PC-9 (cell line): ENCODE measurements at places on chromosomes 2 and 18. TPM values are rescaled to one million over a fixed set of nuclear protein-coding genes. Genes with fewer than 3 reads are reported as not detected.

MAIP1 gene
- total RNA-seq = 17.2 and 23.5 TPM in 2 replicates

ELOA2 gene
- not detected in 2 replicates for total RNA-seq

WDR33 gene
- total RNA-seq = 53.7 and 59.3 TPM in 2 replicates

DSG1 gene
- total RNA-seq = not detected in 2 replicates

SLC4A5 gene
- total RNA-seq = 1.2 TPM in 1 of 2 replicates, not detected in the other

GRCh38 chr2:112821142-112821541 is 15.4 kb downstream of the IL1B start:
- H3K27ac ChIP-seq = no peak overlapping the region
- no peak overlapping the region for H3K4me3 ChIP-seq
- H3K36me3 ChIP-seq = no peaks in the 10 kb centered on the region
- H3K4me1 ChIP-seq = peaks cover 6% of the 10 kb centered on the region; the same call in 1 of the 2 replicates
- no peaks in the 10 kb centered on the region for H3K27me3 ChIP-seq
- no peak for DNase-seq

DNA sequence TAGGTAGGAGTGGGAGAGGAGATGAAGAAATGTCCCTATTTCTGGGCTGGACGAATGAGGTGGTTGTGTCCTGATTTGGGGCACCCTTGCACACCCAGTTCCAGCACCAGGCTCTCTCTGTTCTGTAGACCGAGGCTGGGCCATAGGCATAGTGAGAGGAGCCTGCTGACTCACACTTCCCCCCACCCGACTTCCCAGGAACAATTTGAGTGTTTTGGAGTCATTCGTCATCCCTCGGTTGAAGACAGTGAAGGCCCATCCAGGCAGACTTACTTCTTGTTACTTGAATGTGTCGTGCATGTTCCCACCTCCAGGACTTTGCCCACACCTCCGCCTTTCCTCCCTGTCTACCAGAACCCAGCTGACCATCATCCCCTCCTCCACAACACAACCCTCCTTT is 179.1 kb downstream of the HAUS1 start:
- no peaks in the 10 kb centered on the region for H3K27me3 ChIP-seq
- H3K27ac ChIP-seq = peak overlapping the region; percentile 42
- H3K4me3 ChIP-seq = no peak overlapping the region
- peaks cover 33% of the 10 kb centered on the region for H3K4me1 ChIP-seq
- no peaks in the 10 kb centered on the region for H3K36me3 ChIP-seq

DNA sequence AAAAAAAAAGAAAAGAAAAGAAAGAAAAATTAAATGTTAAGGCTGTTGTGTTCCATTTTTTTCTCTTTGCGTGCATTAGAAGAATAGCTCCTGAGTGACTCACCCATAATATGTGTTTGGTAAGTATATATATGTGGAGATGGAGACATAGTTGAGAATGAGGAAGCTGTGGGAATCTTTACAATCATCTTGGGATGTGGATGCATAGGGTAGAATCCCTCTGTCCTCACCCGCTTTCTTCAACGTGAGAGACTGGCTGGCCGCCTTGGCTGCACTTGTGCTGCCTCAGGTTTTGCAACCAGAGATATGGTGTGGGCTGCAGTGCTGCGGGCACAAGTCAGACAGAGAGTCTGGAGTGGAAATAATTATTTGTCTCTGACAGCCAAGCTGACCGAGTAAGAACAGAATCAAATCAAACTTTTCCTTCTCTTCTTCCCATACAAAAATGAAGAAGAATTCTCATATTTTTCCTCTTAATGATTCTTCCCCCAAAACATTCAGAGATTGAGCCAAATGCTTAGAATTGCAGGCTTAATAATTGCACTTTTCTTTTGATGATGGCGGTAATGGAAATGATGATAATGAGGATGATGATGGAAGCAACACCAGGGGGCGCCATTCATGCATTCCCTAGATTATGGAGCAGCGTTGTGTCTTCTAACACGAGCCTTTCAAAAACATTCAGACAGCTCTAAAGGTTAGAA is 48.5 kb downstream of the SERPINB7 start:
- H3K4me3 ChIP-seq = no peak overlapping the region
- H3K27ac ChIP-seq = no peak overlapping the region
- H3K27me3 ChIP-seq = no peaks in the 10 kb centered on the region
- no peaks in the 10 kb centered on the region for H3K4me1 ChIP-seq

DNA sequence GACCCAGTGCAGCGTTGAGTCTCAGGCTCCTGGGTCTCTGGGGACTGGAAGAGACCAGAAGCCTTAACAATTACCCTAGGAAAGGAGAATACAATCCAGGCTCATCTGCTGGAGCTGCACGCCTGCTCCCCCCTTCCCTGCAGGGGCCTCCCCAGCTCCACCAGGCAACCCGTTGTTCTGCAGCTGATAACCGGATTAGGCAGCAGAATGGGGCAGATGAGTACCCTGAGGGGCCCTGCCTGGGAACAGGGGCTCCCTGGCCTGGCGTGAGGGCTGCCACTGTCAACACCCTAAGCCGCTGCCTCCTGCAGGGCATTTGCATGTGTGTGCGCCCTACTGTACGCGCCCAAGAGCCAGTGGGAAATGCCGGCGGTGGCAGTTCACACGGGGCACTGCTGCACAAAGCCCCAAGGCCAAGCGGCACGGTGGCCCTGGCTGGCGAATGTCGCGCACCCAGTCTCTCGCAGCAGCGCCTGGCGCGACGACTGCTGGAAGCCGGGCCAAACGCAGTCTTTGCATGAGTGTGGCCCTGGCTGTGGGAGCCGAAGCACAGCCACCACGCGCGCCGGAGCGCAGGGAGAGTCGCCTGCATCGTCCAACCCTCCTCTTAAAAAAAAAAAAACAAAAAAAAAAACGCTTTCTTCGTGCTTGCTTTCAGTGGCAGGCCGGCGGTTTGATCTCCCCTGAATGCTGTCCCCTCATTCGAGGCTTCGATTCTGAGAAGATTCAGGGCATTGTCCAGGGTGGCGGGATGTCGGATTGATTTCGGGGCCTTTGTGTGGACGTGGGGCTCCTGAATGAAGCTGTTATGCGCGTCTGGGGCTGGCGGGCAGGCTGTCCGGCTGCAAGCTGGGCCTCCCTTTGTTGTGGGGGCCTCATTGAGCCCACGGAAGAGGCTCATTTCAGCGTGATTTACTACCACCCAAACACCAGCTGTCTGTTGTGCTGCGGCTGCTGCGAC is 63.8 kb downstream of the SETBP1 start:
- H3K36me3 ChIP-seq = no peaks in the 10 kb centered on the region
- peaks cover 15% of the 10 kb centered on the region for H3K4me1 ChIP-seq
- H3K27me3 ChIP-seq = no peaks in the 10 kb centered on the region
- H3K27ac ChIP-seq = no peak overlapping the region
- DNase-seq = no peak

DNA sequence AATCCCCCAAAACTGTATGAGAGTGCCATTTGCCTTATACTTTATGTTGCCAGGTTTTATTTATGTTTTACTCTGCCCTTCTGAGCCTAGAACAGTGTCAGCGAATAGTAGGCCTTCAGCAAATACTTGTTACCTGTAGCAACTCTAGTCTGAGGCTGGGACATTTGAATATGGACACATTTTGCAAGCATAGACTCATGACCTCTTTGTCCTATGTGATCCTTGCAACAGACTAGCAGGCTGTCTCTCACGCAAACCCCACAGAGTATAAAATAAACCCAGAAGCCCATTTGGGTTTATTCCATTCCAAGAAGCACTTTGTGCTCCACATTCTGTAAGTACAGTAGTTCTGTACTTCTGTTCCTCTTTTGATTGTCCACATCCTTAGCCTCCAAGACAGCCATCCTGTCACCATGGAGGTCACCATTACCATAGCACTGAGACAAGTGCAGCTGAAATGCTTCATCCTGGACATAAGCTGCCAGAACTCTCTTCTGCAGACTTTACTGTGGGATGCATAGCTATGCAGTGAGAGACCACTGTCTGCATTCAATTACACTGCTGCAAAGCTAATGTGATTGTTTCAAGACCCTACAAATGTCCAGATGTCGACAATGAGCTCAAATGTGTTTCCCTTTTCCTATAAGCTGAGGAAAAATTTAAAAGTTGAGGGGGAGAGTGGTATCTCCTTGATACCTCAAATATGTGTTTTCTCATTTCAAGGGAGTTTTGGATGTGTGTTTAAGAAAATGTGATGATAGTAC is 425.7 kb downstream of the PID1 start:
- H3K36me3 ChIP-seq = no peaks in the 10 kb centered on the region
- H3K27me3 ChIP-seq = no peaks in the 10 kb centered on the region
- no peak overlapping the region for H3K4me3 ChIP-seq
- no peak for DNase-seq
- no peak overlapping the region for H3K27ac ChIP-seq

- DNase-seq = no peak
- H3K27me3 ChIP-seq = peaks cover 29% of the 10 kb centered on the region
- H3K27ac ChIP-seq = no peak overlapping the region
- no peaks in the 10 kb centered on the region for H3K36me3 ChIP-seq
These were observed 514.0 kb downstream of the GALR1 start for GRCh38 chr18:77763530-77764145.

GRCh38 chr2:65293376-65293775 is 65.7 kb downstream of the ACTR2 start:
- no peak for DNase-seq
- H3K4me1 ChIP-seq = no peaks in the 10 kb centered on the region

DNA sequence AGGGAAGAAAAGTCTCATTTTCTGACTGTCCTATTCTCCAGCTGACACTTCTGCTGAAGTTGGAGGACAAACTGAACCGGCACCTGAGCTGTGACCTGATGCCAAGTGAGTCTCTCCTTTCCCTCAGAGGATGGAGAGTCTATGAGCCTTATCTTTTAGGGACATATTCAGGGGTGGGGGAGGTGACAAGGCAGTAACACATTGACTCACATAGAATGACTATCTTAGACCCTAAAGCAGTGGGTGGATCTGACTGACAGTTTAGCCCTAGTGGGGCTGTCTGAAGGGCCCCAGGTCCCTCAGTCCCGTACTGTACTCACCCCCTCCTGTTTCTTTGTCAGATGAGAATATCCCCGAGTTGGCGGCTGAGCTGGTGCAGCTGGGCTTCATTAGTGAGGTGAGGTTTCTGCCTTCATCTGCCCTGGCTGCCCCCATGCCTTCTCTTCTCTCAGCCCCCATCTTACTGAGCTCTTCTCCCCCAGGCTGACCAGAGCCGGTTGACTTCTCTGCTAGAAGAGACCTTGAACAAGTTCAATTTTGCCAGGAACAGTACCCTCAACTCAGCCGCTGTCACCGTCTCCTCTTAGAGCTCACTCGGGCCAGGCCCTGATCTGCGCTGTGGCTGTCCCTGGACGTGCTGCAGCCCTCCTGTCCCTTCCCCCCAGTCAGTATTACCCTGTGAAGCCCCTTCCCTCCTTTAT is 805 bp upstream of the KRTCAP3 start:
- no peak overlapping the region for H3K4me3 ChIP-seq
- no peak for DNase-seq
- peaks cover 4% of the 10 kb centered on the region; the same call in 1 of the 2 replicates for H3K36me3 ChIP-seq

GRCh38 chr2:200467806-200468681 is 41.8 kb downstream of the KCTD18 start:
- H3K4me1 ChIP-seq = no peaks in the 10 kb centered on the region
- no peak for DNase-seq
- peaks cover 17% of the 10 kb centered on the region for H3K36me3 ChIP-seq
- H3K27me3 ChIP-seq = no peaks in the 10 kb centered on the region
- no peak overlapping the region for H3K4me3 ChIP-seq
